Peyer's patch (tissue), 4 donors: ENCODE measurements at places on chromosomes 11 and 22. TPM values are rescaled to one million over a fixed set of nuclear protein-coding genes. Genes with fewer than 3 reads are reported as not detected.

GRCh38 chr11:17287058-17287457, 10.5 kb downstream of the NUCB2 start:
- H3K27ac ChIP-seq: no peak overlapping the region
- DNase-seq: no peak
- H3K36me3 ChIP-seq: no peaks in the 10 kb centered on the region
- H3K4me1 ChIP-seq: no peaks in the 10 kb centered on the region
- no peak overlapping the region for H3K4me3 ChIP-seq
- no peaks in the 10 kb centered on the region for H3K27me3 ChIP-seq

The SCGB1C1 gene
- not detected for total RNA-seq

The C11orf87 gene
- not detected for total RNA-seq

The TSSK2 gene
- total RNA-seq: not detected

The OR52A5 gene
- not detected for total RNA-seq

The PHLDB1 gene
- 73.2 TPM for total RNA-seq

The CLDN5 gene
- 27.0 TPM for total RNA-seq

DNA sequence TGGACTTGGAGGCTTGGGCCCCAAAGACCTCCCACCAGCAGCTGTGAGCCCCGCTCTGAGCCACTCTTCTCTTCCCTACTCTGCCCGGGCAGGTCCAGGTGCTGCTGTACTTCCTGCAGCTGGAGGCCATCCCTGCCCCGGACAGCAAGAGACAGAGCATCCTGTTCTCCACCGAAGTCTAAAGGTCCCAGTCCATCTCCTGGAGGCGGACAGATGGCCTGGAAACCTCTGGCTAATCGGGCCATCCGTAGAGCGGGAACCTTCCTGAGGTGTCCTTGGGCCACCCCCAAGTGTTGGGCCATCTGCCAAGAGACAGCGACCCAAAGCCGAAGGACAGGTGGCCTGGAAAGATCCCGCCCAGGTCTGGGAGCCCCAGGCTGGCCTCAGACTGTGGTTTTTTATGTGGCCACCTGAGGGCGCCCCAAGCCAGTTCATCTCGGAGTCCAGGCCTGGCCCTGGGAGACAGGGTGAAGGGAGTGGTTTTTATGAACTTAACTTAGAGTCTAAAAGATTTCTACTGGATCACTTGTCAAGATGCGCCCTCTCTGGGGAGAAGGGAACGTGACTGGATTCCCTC, 135.1 kb downstream of the BCR start:
- H3K27me3 ChIP-seq: no peaks in the 10 kb centered on the region
- no peak overlapping the region for H3K4me3 ChIP-seq
- no peaks in the 10 kb centered on the region for H3K4me1 ChIP-seq
